Smooth muscle cell of the pulmonary artery (primary cell): ENCODE measurements at places on chromosomes 12 and 14. TPM values are rescaled to one million over a fixed set of nuclear protein-coding genes. Genes with fewer than 3 reads are reported as not detected.

Gene TCL1A
- total RNA-seq, result not detected in 2 replicates

Gene DIO2
- total RNA-seq, result 18.7 and 97.5 TPM in 2 replicates

Gene CD69
- not detected in 2 replicates for total RNA-seq

Gene CACNA1C
- 8.9 and 10.0 TPM in 2 replicates for total RNA-seq

Gene PRH2
- not detected in 2 replicates for total RNA-seq

Gene ASB2
- total RNA-seq, result 0.52 and 1.7 TPM in 2 replicates

Gene LTBP2
- 517 and 605 TPM in 2 replicates for total RNA-seq

Gene TMEM132C
- 0.07 TPM in 1 of 2 replicates, not detected in the other for total RNA-seq

Gene C12orf50
- not detected in 2 replicates for total RNA-seq

Gene PLXNC1
- 1.7 and 4.8 TPM in 2 replicates for total RNA-seq

Gene CIDEB
- total RNA-seq, result 1.6 and 2.3 TPM in 2 replicates

Gene ITGB7
- total RNA-seq, result 0.40 and 0.52 TPM in 2 replicates

Gene C12orf54
- total RNA-seq, result not detected in 2 replicates

Gene HOXC9
- 0.40 and 1.8 TPM in 2 replicates for total RNA-seq

Gene RNASE11
- not detected in 2 replicates for total RNA-seq

Gene PRB2
- not detected in 2 replicates for total RNA-seq

Gene KRT2
- not detected in 2 replicates for total RNA-seq

Gene ATN1
- 21.8 and 35.8 TPM in 2 replicates for total RNA-seq

Gene OTX2
- not detected in 2 replicates for total RNA-seq
